ENCODE measurements at places on chromosomes 3 and 15.

DNA sequence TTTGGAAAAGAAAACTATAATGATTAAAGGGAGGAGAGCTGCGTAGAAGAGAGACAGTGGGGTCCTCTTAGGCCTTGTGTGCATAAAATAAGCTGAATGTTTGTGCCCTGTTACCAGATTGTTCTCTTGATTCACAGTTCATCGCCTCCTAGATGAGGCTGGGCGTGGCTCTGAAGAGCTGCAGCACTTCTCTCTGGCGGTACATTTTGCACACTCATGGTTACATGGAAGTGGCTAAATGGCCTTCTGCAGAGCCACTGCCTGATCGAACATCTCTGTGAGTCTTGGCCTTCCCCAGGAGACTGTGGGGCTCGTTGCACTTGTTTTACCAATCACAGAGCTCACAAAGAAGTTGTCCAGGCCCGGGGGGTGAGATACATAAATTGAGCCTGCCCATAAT, 208.8 kb downstream of the GABRG3 start:
- DNase-seq = no peak

DNA sequence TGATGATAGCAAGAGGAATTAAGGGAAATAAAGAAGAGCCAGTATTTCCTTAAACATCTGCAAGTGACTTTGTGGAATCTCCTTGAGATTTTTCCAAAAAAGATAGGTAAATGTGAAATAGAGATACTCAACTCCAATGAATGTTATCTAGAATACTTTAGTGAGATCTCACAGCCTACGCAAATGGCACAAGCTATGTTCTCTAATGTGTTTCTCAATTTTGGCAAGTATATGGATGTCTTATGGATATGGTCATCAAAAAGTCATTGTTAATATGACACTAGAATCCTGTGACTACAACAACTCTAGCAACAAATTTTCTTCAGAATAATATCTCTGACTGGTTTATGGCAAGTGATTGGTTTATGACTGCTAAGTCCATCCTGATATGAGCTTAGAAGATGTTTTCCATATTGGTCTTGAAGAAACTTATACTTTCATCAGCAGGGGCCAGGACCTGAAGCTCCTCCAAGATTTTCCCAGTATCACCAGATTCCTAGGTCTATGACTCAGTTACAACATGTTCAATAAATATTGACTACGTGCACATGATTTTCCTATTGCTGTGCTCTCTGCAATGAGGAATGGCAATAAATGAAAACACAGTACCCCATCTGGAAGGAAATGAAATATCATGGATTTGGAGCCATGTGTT, 170.9 kb upstream of the THBS1 start:
- DNase-seq = no peak

GRCh38 chr3:187799942-187800641, 54.8 kb upstream of the BCL6 start:
- peak; percentile 42 for DNase-seq

GRCh38 chr15:53962646-53963561, 15.3 kb upstream of the UNC13C start:
- peak; percentile 1 for DNase-seq

GRCh38 chr15:35740761-35741160, 194.8 kb upstream of the DPH6 start:
- no peak for DNase-seq

DNA sequence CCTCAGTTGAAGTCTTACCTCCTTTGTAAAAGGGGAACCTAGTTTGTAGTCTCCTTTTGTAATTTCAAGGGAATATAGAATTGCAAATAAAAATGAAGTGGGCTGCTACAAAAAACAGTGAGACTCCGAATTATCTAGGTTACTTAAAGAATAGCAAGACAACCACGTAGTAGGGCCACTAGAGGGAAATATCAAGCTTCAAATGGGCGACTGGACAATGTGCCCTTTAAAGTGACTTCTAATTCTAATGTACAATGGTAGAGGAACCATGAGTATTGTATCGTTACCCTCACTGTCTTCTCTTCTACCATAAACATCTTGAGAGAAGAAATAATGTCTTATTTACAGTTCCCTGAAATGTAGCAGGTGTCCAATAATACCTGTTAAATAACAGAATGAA, 56.3 kb downstream of the TP63 start:
- no peak for DNase-seq

DNA sequence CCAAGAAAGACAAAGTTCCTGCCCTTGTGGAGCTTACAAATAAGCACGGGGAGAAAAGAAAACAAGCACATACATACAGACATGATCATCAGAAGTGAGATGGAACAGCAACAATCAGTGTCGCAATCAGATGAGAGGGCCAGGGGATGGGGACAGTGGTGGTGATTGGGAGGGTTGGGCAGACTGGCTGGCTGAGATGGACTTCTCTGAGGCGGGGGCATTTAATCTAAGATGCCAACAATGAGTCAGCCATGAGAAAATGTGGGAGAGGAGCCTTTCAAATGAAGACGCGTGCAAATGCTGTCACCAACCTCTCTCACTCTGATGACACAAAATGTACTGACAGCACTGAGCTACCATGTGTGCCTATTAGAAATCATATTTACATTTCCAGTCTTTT, 81.4 kb downstream of the NCEH1 start:
- no peak for DNase-seq

GRCh38 chr3:11247362-11247761, 24.8 kb upstream of the ATG7 start:
- DNase-seq = no peak

DNA sequence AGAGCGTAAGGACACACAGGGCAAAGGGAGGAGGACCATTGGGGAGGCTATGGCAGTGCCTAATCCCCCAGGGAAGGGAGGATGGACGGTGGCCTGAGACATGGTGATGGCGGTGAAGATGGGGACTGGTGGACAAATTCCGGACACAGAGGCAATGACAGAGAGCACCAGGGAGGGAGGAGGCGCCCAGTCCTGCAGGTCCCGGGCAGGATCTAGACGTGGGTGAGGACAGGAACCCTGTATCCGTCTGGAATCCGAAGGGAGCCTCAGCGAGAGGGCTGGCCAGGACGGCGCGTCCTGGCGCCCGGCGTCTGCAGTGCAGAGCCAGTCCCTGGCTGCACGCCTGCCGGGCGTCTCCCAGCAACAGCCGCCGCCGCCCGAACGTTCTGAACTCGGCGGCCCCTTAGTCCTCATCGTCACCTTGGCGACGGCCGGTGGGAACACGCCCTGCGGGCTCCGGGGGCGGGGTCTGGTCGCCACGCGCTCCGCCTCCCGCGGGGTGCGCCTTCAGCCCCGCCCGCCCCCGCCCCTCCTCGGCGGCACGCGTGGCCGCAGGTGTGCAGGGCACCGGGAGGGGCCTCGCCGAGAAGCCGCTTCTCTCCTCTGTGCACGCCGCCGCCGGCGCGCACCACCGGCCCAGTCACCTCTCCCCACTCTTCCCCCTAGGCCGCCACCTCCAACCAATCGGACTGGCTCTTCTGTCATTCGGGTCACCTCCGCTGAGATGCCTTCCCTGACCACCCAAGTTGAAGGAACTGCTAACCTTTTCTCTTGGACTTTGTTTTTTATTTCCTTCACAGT, 11.6 kb downstream of the XIRP1 start:
- peak; percentile 95 for DNase-seq

GRCh38 chr3:187012609-187013051, 82.3 kb downstream of the ST6GAL1 start:
- DNase-seq = peak; percentile 51

DNA sequence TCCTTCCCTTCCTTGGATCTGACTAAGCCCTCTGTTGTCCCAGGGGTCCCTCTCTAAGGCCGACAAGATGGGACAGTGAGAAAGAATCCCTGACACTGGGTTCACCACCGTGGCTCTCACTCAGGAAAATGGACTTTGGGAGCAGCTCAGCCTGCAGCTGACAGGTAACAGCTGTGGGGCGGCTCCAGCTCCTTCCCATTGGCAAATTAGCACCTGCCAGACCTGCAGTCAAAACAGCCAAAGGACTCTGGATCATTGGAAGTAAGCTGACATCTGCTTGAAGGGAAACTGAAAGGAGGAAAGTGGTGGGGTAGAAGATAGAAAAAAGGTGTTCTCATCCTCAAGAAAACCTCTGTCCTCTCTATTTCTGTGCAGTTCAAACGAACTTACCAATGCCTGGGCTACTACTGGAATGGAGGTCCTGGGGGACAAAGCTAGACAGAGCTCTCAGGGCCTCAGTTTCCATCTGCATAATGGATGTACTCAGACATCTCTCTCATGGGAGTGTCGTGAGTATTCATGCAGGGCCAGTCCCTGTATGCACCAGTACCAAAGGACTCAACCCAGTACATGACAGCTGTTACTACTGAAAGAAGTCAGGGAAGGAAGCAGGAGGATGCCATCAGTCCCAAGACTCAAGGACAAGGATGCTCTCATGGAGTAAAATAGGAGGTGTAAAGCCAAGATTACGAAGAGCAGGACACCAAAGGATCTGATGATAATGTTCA, 53.6 kb upstream of the DCLK3 start:
- no peak for DNase-seq

GRCh38 chr3:69568951-69569350, 170.3 kb upstream of the MITF start:
- DNase-seq = no peak

GRCh38 chr3:158680861-158681260, 8.4 kb upstream of the LXN start:
- DNase-seq = no peak

- DNase-seq = no peak
Observed at GRCh38 chr15:80214910-80215309, 37.1 kb downstream of the CTXND1 start.

DNA sequence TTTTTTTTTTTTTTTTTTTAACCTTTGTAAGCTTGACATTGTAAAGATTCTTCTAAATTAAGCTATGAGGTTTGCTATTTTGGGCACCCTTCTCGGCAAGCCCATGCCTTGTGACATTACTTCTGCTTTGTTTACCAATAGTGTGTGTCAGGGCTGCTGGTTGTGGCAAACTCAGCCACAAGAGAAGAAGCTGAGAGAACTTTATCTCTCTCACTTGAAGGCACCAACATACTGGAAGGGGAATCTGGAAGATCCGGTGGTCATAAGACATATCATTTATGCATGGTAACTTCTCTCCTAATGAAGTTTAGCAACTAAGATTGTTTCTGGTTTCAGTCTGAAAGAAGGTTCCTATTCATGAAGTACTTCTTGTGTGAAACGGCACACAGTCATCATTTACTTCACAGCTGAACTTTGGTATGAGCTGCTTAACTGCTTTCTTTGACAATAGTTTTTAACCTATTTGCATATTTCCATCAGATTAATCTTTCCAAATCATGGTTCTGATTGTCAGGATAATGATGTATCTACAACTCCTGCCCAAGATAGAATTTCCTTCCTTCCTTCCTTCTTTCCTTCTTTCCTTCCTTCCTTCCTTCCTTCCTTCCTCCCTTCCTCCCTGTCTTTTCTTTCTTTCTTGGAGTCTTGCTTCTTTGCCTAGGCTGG, 189.3 kb downstream of the NFKBIZ start:
- no peak for DNase-seq

DNA sequence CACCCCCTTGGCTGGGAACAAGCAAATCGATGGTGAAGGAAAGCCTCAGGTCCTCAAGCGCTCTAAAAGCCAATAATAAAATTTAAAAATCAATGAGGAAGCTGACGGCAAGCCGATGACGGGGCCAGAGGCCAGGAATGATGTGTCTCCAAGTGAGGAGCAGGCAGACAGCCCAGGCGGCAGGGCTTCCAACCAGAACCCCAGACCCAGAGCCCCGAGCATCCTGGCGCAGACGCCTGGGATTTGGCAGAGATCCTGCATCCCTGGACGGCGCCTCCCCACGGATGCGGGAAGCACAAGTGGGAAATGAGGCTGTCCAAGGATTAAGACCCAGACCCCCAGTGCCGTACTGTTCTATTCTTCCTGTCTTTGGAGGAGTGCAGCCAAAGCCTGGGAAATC, 123.0 kb upstream of the PROK2 start:
- DNase-seq = no peak

GRCh38 chr3:71356265-71356664, 227.3 kb downstream of the FOXP1 start:
- DNase-seq = no peak

DNA sequence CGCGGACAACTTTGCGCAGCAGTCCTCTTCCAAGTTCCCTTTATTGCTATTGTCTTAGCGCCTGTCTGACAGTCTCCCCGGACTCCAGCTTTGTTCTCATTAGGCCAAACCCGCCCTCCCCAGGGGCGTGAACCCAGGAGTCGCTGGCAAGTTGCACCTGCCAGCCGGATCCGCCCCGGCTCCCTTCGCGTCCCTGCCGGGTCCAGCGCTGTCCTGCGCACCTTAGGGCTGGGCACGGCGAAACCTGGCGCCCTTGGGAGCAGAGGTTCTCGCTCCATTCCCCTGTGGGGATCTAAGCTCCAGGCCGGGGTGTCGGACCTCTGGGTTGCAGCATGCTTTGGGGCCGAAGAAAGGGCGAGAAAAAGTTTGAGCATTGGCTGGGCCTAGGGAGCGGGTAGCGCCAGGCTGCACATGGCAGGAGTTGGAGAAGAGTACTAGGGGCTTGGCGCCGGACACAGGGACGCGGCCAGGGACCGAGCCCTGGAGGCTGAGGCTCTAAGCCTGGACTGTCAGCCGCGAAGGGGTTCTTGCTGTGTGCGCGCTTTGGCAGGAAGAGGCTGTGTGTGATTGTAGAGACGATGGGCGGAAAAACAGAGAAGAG, 335.1 kb upstream of the THRB start:
- no peak for DNase-seq

GRCh38 chr3:149967086-149967685, 3.5 kb downstream of the PFN2 start:
- DNase-seq = peak; percentile 64

- DNase-seq = peak; percentile 89
Observed at GRCh38 chr15:50906954-50907600, 1.4 kb upstream of the AP4E1 start.

DNA sequence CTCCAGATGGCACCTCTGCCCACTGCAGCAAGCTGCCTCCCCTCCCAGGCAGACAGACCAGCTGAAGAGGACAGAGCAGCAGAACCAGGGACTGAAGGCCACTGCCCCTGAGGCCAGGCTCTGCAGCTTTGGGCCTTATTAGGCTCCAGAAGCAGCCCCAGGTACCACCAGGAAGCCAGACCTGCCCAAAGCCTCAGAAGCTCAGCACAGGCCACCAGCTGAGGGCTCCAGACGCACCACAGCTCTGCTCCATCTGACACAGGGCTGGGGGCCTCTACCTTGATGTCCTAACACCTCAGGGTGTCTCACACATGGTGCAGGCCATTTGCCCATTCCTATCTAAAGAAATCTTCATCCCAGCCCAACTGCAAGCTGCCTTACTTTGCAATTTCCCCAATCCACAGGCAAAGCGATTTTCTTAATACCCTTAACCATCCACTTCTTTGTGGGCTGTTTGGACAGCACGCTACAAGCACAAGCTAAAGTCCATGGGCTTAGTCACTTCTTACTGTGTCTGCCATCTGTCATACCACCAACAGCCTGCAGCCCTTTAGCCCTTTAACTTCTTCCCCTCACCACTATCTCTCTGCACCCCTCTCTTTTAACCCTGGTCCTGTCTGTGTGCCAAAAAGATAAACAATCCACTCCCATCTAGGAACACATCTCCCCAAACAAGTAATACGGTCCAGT, 112.1 kb downstream of the IQSEC1 start:
- DNase-seq = no peak

GRCh38 chr15:89111961-89112340, 23.7 kb downstream of the ABHD2 start:
- DNase-seq = no peak

GRCh38 chr15:39340903-39341645, 239.8 kb upstream of the THBS1 start:
- DNase-seq = no peak

Data from CD4-positive, alpha-beta T cell treated with Interleukin-21 for 1 hour (primary cell).